ENCODE measurements at places on chromosomes 7 and 10.

- no peak for DNase-seq
Measured at GRCh38 chr10:78905957-78906308, 162.8 kb upstream of the ZMIZ1 start.

DNA sequence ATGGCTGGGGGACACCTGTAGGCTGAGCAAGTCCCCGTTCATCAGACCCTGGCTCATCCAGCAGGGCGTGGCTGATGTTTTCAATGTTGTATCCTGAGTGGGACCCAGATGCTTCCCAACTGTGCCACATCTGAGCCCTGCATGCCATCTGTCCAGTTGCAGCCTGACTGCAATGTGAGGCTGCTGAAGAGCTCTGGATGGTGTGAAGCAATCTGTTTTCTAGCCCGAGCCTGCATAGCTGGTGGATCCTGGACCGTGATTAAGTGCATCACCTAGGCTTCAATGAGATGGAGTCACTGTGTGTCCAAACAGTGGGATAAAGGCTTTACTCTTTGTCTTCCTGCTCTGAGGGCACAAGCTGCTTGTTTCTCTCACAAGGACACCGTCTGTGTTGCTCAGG, 99.8 kb downstream of the TCF7L2 start:
- DNase-seq = no peak

- DNase-seq = no peak
Measured at GRCh38 chr7:28957064-28957750, 923 bp downstream of the TRIL start.

DNA sequence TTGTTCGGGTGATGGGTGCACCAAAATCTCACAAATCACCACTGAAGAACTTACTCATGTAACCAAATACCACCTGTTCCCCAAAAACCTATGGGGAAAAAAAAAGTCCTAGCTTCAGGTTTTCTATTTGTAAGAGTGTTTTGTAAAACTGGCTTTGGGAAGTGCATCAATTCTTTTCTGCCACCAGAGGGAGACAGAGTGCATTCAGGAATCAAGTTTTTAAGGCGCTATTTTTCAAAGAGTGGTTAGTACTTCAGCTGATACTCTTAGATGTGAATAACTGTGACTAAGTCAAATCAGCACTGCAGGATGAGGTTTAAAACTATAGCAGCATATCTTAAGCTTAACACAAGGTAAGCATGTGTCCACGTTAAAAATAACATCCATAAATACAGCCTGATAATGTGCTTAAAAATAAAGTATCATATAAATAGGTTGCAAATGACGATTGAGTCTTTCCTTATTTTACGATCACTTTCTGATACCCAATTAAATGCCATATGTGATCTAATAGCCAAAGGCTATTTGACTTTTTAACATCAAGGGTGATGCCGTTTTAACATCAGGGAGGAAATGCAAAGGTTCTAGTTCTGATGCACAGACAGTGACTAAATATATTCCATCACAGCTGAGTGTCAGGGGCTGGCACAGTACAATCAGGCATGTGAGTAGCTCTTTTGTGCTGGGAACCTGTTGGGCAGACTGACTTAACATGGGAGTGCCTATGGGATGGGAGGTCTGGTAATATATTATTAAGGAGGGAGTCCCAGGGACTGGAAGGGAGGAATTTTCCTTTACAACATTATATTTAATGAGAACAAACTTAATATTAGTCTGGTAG, 10.6 kb upstream of the LYZL2 start:
- peak; percentile 13 for DNase-seq

- no peak for DNase-seq
Measured at GRCh38 chr7:28847176-28847575, 111.0 kb downstream of the TRIL start.

- DNase-seq = no peak
Measured at GRCh38 chr7:34080513-34080912, 175.2 kb downstream of the BMPER start.

DNA sequence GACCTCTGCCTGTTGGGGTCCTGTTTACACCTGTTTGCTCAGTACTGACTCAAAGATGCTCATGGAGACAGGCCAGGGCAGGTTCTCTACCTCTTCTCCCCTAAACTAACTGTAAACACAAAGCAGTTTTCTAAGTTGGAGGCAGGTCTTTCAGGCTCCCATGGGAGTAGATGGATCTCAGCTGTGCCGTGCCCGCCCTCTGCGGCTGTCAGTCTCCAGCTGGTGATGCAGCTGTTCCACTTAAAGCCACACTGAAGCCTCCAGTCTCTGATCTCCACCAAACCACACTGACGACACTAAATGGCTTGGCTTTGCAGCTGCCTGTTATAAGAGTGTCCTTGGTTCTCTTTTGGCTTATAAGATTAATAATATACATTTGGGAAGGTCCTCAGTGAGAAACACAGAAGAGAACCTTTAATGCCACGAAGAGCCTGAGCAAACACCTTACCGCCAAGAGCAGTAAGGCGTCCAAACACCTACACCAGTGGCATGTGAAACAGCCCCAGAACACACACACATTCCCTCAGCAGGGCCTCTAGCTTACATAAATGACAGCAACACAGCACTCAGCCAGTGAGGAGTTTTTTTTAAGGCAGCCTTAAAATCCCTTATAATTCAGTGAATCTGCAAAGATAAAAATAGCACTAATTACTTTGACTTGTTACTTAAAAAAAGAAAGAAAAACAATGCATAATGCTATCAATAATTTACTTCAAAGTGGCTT, 60.4 kb upstream of the KCNIP2 start:
- DNase-seq = no peak

DNA sequence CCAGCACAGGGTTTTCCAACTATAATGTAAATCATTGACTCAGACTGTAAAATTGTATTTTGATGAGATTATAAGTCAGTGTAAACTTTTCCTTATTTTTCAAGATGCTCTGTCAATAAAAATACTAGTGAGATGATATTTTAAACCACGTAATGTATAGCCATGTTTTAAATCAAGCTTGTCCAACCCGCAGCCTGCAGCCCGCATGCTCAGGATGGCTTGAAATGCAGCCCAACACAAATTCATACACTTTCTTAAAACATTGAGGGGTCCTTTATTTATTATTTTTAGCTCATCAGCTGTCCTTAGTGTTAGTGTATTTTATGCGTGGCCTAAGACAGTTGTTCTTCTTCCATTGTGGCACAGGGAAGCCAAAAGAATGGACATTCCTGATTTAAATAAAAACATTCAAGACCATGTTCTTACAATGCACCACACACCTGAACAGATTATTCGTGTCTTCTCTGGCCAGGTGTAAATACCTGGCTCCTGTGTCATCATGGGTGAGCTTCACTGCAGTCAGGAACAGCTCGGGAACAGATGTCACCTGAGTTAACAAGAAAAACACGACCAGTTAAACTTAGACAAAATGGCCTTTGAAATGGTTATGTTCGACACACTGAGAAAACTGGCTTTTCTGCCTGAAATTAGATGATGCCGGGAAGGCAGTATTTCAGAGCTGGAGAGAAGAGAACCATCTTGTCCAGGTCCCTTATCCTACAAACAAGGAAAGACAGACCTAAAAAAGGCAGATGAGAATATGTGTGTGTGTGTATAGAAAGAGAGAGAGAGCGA, 5.9 kb downstream of the PITRM1 start:
- DNase-seq = no peak

DNA sequence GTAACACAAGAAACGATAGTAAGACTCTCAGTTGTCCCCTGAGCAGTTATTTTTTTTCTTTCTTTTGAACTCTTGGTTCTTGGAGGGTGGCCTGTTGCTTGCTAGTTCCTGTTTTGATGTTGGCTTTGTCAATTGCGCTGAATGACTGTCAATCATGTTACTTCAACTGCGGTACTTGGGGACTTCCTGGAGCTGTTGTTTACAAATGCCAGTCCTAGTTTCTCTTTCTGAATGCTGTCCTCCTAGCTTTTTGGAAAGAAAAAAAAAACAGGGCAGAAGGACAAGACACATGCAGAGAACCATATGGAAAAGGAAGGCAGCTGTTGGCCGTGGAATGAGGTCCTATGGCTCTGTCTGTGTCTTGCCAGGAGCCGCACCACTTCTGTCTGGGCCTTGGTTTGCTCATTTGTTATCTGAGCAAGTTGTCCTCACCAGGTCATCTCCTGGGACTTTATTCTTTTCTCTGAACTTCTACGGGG, 7.0 kb upstream of the PDCD4 start:
- peak; percentile 50 for DNase-seq

DNA sequence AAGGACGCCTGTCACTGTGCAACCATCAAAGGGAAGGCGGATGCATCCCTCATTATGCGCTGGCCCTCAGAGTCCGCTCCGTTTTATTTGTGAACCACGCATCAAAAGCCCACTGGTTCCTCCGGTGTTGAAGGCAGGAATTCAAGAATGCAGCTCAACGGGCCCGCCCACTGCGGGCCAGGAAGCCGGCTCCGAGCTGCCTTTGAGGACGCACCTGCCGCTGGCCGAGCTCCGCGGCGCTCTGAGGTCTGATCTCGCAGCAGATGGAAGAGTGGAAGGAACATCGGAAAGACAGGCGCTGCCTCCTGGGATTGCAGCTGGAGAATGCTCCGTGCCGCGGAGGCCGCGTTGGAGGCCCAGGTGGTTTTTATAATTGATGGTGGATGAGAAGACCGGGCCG, 56.9 kb upstream of the ADGRA1 start:
- DNase-seq = no peak

DNA sequence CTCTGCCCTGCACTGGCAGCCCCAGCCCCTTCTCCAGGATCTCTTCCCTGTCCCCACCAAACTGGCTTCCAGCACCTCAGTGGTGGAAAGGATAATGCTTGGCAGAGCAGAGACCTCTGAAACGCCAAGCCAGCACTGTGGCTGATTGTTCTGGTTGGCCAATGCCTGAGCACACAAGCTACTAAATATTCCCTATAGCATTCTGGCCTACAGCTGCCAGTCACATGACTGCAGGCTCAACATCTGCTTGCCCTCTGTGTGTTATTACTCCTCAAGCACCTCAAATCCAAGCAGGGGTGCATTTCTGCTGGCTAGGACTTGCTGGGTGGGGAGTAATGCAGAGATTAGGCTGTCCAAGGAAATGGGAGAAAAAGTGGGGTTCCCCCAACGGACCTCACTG, 6.1 kb downstream of the TBATA start:
- no peak for DNase-seq

- no peak for DNase-seq
Measured at GRCh38 chr10:104349623-104350126, 4.0 kb upstream of the CFAP58 start.

GRCh38 chr7:43648473-43649406, 65.8 kb downstream of the STK17A start:
- peak; percentile 74 for DNase-seq

DNA sequence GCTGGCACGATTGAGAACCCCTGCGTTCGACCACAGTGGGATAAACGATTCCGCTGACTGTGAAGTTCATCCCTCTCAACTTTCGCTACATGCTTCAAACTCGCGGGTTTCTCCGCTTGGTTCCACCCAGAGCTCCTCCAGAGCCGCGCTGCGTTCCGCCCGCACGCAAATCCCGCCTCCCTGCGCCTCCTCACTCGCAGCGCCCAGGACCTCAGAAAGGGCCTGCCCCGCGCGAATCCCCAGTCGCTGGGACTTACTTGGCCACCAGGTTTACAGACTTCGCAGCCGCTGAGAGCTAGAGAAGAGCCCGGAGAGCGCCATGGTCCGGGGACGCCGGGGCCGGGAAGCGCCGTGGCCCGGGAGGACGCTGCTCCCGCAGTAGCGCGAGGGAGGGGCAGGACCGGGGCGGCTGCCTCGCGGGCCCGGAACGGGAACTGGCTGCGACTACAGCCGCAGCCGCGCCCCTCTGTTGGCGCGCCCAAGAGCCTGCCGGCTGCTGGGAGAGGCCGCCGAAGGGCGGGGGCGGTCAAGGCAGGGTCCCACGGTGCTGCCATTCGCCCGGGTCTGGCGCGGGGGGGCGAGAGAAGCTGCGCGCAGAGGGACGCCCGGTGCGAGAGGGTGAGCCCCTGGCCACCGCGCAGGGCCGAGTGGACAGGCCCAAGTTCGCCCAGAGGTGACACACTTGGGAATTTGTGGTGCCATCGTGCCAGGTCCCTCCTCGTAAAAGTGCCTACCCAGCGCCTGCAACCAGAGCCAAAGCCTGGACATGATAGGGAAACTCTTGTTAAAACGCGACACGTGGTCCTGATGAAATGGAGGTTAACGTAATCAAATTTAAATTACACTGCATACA, at the start of gene NOD1:
Gene NOD1, minus strand, starts transcription at position 436 of the 853 bp plus-strand sequence. CDS start 21,863 bp downstream, outside the sequence.
- DNase-seq = peak; percentile 45

DNA sequence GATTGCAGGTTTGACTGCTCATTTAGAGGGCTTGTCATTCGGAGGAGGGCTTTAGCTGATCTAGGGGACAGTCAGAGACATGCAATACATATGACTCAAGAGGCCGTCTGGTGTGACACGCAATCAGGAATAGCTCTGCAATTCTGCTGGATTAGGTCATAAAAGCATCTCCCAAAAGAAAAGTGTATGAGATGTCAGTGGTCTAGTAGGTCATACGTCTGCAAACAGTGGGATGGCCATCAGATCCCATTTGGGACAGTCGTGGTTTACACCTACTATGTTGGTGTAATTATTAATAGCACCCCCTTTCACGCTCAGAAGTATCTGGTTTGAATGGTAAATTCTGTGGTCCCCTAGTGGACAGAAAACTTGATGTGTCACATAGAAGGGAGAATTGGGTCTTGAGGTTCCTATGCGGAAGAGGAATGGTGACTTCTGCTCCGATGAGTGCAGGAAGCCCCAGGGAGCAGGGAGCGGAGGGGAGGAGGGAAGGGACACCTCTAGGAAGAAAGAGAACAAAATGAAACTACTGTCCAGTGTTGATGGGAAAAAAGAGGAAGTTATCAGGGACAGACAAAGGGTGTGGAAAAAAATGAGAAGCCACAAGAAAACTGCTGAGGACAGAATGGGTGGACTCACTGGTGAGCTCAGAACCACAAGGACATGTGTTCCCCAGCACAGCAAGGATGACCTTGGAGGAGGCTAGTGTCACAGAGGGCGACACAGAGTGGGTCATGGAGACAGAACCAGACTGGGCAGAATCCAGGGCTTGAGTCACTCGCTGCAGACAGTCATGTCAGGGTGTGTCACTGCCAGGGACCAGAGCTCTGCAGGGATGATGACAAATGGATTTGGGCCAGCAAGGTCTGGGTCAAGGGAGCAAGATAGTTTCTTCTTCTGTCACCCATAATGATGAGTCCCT, 59.9 kb downstream of the MAP3K8 start:
- no peak for DNase-seq

DNA sequence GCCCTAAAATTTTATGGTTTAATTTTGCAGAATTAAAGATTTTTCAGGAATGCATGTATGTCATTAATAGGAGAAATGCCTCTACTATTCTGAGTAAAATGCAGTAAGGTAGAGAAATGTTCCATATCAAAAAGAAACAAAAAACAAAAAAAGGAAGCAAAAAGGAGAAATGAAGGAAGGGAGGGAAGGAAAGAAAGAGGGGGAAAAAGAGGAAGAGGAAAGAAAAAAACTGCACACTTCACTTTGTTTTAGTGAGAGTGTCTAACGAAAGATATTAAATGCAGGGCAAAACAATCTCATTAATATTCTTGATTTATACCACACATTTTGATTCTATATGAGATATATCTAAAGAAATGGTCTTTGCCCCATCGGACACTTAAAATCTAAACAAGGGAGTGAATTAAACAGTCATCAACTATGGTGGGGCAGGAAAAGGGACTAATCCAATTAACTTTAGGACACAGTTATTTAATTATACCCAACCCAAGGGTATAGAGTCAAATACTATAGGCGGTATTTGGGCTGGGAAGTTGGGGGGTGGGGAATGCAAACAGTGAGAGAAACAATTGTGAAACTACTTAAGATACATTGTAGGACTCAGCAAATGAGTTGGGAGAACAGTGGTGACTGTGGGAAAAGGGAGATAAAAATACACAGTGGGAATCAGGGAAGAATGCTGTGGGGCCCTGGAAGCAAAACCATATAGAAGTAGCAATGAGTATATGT, 27.0 kb downstream of the IMMP2L start:
- no peak for DNase-seq
